Activated naive CD8-positive, alpha-beta T cell treated with anti-CD3 and anti-CD28 coated beads, Interleukin-2, amount 10 ng/mL, durations not matched to agents 7 days and 5 days (primary cell): ENCODE measurements at places on chromosomes 6 and 20. TPM values are rescaled to one million over a fixed set of nuclear protein-coding genes. Genes with fewer than 3 reads are reported as not detected.

RIMS1 gene
- not detected for total RNA-seq

TRIM31 gene
- not detected for total RNA-seq

SLC17A4 gene
- total RNA-seq = not detected

GRCh38 chr20:61768571-61769285, 297.0 kb downstream of the TAF4 start:
- H3K27ac ChIP-seq = no peak overlapping the region
- H3K4me3 ChIP-seq = no peak overlapping the region
- no peaks in the 10 kb centered on the region for H3K36me3 ChIP-seq
- H3K4me1 ChIP-seq = no peaks in the 10 kb centered on the region

DNA sequence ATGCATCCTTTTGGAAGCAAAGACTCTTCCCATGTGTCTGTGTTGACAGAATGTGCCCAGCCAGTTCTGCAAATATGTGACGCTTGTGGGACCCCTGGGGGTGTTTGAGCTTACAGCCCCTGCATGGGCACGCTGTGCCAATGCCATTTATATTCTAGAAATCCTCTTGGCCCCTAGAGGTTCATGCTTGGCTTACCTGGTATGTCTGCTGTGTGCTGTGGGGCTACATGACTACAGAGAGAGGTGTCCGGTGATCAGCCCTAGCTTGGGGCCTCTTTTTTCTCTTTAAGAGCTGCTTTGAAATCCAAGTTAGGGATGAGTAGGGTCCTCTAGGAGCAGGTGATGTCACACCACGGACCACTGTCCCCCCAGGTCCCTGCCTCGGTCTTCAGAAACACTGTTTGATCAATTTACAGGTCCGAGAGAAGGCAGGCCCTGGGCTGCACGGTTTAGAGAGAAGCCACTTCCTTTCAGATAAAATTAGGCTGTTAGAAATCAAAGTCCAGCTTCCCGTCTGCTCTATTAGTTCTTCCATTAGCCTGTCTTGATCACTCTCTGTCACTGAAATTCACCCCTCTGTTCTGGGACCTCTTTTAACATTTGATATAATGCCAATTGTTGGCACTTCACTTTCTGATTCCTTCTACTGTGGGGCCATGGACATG, 26.5 kb downstream of the BCAS4 start:
- no peaks in the 10 kb centered on the region for H3K27me3 ChIP-seq
- peak overlapping the region; percentile 30 for H3K27ac ChIP-seq
- H3K4me1 ChIP-seq = peaks cover 43% of the 10 kb centered on the region
- no peak for DNase-seq
- peak overlapping the region; percentile 30 for H3K4me3 ChIP-seq

- no peaks in the 10 kb centered on the region for H3K27me3 ChIP-seq
- H3K4me3 ChIP-seq = no peak overlapping the region
- no peaks in the 10 kb centered on the region for H3K4me1 ChIP-seq
Measured at GRCh38 chr6:85008296-85009009, 244.1 kb upstream of the TBX18 start.

GRCh38 chr6:153096031-153096430, 35.1 kb downstream of the RGS17 start:
- H3K4me3 ChIP-seq = no peak overlapping the region
- H3K27me3 ChIP-seq = no peaks in the 10 kb centered on the region
- no peak for DNase-seq
- H3K36me3 ChIP-seq = no peaks in the 10 kb centered on the region

DNA sequence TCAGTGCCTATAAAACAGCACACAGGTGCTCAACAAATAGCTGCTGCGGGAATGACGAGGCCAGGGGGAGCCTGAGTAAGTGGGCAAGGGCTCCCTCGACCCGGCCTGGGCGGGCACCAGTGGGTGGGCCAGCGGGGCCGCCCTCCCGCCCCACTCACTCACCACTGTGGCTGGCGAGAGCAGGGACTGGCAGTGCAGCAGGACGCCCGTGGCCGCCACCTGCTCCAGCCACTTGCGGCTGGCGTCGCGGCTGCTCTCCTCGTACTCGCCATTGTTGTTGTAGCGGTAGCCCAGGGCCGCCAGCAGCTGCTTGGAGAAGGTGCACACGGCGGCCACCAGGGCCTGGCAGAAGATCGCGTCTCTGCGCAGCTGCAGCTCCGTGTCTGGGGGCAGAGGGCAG, 191.5 kb downstream of the PREX1 start:
- H3K36me3 ChIP-seq = peaks cover 32% of the 10 kb centered on the region
- no peaks in the 10 kb centered on the region for H3K27me3 ChIP-seq
- H3K4me1 ChIP-seq = peaks cover 16% of the 10 kb centered on the region
- DNase-seq = no peak
- no peak overlapping the region for H3K4me3 ChIP-seq
- H3K27ac ChIP-seq = no peak overlapping the region

DNA sequence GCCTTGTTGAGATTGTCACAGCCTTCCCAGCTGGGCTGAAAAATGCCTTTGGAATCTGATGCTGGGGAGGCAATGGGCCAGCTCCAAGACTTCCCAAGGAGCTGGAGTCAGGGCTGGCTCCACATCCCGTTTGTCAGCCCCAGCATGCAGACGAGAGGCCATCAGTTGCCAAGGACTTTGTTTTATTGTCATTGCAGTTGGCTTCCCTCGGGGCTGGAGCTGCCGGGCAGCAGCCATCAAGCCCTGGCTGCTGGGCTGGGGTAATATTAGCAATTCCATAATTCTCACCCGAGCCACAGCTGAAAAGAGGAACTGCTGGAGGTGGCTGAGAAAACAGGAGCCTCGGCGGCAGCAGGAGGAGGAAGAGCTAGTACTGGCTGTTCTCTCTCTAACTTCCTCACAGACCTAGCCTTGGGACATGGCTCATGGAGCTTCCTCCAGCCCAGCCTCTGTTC, 182.5 kb downstream of the CDC5L start:
- no peak for DNase-seq
- H3K4me1 ChIP-seq = no peaks in the 10 kb centered on the region
- H3K27ac ChIP-seq = no peak overlapping the region
- H3K36me3 ChIP-seq = no peaks in the 10 kb centered on the region
- H3K27me3 ChIP-seq = peaks cover 10% of the 10 kb centered on the region
- H3K4me3 ChIP-seq = no peak overlapping the region

- H3K4me1 ChIP-seq = peaks cover 25% of the 10 kb centered on the region
- H3K4me3 ChIP-seq = peak overlapping the region; percentile 17
- H3K36me3 ChIP-seq = peaks cover 2% of the 10 kb centered on the region
- no peak overlapping the region for H3K27ac ChIP-seq
- H3K27me3 ChIP-seq = no peaks in the 10 kb centered on the region
Measured at GRCh38 chr6:122747573-122747972, 31.9 kb upstream of the FABP7 start.

GRCh38 chr20:42118409-42119125, 500.4 kb upstream of the CHD6 start:
- no peaks in the 10 kb centered on the region for H3K27me3 ChIP-seq
- no peak overlapping the region for H3K4me3 ChIP-seq
- no peaks in the 10 kb centered on the region for H3K36me3 ChIP-seq
- no peak for DNase-seq
- H3K4me1 ChIP-seq = no peaks in the 10 kb centered on the region
